AG10803 (cell line): ENCODE measurements at places on chromosomes 13 and 19.

DNA sequence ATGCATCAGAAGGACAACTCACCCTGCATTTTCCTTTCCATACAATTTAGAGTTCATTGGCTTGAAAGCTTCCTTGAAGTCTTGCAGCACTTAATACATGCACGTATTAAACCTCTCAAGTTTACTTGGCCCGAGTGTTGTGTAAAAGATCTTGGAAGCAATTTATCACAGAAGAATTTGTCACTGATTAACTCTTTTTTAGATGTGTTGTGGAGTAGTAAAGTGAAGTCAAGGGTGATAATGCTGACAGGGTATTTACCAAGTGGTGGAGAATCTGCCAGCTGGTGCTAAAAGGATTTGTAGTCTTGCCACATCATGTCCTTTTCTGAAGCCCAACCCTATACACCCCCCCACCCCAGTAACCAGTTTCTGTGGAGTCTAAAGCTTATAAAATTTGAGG, 421.0 kb upstream of the MIR17HG start:
- no peak for DNase-seq

DNA sequence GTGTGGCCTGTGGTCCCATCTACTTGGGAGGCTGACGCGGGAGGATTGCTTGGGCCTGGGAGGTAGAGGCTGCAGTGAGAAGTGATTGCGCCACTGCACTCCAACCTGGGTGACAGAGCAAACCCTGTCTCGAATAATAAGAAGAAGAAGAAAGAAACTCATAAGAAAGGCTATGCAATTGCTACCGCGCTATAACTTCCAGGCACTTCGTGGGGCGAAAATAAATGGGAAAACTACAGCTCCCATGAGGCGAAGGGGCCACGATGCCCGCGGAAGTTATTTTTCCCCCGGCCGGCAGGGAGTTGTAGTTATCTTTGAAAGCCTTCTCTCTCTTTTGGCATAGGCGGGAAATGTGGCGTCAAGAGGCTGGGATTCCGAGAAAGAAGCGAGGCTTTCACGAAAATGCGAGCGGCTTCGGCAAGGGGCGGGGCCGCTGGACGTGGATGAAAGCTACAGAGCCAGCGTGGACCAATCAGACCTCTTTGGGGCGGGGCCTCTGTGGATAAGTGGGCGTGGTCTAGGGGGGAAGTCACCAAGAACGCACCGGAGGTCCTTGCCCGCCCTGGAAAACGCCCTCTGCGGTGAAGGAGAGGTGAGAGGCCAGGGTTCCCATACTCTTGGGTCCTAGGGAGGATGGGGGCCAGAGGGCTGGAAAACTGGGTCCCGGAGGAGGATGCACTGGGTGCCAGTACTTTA, at the start of gene NUCB1:
Gene NUCB1 (plus strand): TSS at position 532 of the 696 bp plus-strand sequence. CDS start 485 bp downstream, outside the sequence.
- DNase-seq, result peak; percentile 98

GRCh38 chr13:36288794-36289391, 8.7 kb downstream of the CCDC169 start:
- DNase-seq, result no peak

GRCh38 chr19:15684828-15685227, 11.9 kb downstream of the CYP4F12 start:
- DNase-seq, result no peak

DNA sequence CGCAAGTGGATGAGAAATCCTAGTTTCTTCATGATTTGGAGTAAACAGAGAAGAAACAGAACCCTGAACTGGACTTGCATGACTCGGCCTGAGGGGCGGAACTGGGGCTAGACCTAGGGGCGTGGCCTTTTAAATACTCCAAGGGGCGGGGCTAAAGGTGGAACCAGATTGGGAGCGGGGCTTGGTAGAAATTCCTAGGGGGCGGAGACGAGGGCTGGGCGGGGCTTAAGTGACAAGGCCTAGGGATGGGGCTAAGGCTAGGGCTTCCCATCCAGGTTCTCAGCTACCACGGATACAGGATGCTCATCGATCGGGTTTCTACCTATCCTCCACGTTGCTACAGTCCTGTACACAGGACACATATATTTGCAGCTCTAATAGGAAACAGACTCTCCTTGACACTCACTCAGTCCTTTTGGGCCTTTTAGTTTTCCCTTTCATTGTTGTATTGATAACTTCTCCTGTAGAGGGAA, 372 bp upstream of the ZNF699 start:
- peak; percentile 86 for DNase-seq

DNA sequence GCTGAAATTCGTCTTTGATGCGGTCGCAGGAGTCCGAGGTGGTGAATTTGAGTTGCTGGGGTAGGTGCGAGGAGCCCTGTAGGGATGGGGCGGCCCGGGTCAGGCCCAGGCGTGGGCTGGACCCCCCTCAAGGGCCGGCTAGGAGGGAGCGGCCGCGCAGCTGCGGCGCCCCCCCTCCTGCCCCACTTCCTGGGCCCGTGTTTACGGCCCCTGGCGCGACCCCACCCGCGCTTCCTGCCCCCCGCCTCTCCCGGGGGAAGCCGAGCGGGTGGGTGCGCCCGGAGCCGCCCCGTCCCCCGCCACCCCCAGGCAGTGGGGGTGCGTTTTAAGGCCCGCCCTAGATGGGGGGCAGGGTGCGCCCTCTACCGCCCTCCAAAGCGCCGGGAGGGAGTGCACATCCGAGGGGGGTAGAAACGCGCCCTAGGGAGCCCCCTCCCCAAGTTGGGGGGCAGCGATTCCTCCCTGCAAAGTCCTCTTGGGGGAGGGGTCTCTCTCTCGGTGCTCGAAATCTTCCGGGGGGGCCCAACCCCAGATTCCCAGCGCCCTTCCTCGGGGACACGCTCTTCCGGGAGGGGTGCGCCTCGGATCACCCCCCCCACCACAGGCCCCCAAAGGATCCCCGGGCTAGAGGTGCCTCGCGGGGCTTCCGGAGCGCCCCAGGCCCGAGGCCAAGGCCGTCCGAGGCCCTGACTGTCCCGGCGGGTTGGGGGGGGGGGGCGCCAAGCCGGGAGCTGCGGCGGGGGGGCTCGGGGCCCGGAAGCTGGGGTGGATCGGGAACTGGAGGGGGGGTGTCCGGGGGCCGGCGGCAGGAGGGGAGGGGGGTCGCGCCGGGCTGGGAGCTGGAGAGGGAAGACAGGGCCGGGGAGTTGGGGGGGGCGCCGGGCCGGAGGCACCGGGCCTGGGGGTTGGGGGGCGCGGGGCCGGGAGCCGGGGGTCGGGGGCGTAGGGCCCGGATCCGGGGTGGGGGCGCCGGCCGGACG, 823 bp downstream of the TLE5 start:
- peak; percentile 36 for DNase-seq
